ENCODE measurements at places on chromosomes 16 and 17. TPM values are rescaled to one million over a fixed set of nuclear protein-coding genes. Genes with fewer than 3 reads are reported as not detected.

Gene NOD2
- not detected for total RNA-seq

Gene GIT1
- total RNA-seq = 22.4 TPM

Gene SAT2
- 35.5 TPM for total RNA-seq

Gene KRTAP1-5
- 0.59 TPM for total RNA-seq

Gene MYH4
- not detected for total RNA-seq

Gene CACNA1G
- total RNA-seq = under 0.01 TPM

Gene SDK2
- 0.15 TPM for total RNA-seq
